Large intestine (tissue), 12 donors: ENCODE measurements at places on chromosomes 4 and X.

DNA sequence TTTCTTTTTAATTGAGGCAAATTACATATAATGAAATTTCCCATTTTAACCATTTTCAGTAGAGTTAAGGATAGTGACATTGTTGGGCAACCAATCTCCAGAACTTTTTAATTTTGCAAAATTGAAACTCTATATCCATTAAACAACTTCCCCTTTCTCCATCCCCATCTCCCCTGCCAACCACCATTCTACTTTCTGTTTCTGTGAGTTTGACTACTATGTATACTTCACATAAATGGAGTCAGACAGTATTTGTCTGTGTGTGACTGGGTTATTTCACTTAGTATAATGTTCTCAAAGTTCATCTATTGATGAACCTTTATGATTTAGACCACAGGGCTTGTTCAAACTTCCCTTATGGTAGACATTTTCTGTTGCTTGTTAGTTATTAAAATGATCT is 364.5 kb upstream of the MAD2L1 start:
- DNase-seq: no peak

DNA sequence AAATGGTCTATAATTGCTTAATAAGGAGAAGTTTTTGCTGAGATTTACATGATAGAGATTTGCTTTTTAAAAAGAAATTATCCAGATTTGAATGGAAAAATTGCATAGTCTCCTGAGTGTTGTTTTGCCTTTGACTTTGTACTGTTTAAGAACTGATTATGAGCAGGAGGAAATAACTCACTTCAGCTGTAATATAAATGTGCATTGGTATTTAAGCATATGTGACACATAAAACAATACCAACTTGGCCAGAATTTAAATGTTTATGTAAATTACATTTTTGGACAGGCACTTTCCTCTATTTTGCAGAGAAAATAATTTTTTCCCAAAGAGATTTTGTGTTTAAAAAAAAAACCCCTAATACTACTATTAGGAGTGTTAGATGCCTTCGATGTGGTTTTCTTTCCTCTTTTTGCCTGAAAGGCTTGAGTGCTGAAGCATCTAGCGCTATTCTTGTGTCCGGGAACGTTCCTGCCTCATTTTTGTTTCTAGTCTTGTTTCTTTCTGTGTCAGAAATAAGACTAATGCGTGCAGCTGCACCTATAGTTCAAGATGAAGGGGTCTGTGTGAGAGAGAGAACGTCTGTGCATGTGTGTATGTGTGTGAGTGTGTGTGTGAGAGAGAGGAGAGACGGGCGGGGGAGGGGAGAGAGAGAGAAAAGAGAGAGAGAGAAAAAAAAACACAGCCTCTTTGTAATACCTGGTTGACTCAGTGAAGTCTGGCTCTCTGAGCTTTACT is 60.8 kb downstream of the TBL1X start:
- no peak for DNase-seq

GRCh38 chr4:18082236-18082635 is 60.7 kb upstream of the LCORL start:
- no peak for DNase-seq

- DNase-seq: peak; percentile 9
Measured at GRCh38 chr4:144647095-144647561, 1.2 kb downstream of the HHIP start.

DNA sequence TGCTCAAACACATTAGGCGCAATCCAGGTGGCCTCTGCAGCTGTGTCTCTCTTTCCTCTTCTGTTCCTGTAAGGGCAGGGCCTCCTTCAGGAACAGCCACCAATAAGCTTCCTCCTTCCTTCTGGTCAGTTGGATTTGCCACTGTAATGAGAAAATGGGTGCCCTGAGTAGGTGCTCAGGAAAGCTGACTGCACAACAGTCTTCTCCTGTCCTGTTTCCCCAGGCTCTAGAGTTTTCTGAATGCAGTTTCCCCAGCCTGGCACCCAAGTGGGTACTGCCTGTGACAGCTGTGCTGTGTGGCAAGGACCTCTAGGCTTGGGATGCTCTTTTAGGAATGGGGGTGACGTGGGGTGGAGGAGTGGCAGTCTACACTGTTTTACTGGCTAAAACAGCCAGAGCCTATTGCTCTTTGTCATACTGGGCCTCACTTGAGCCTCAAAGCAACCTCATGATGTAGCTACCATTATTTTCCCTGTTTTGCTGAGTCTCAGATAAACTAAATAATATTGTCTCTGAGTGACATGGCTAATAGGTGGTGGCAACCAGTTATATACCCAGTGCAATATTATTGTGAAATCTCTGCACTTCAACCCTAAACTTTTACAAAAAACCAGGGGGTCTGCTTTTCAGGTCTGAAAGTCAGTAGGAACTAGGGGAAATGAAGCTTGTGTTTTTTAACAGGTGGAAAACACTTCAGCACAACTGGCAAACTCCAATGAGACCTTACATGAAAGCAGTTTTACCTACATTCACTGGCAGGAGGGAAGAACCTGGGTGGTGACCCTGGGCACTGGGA is 1.2 kb downstream of the CXCL2 start:
- DNase-seq: peak; percentile 49

DNA sequence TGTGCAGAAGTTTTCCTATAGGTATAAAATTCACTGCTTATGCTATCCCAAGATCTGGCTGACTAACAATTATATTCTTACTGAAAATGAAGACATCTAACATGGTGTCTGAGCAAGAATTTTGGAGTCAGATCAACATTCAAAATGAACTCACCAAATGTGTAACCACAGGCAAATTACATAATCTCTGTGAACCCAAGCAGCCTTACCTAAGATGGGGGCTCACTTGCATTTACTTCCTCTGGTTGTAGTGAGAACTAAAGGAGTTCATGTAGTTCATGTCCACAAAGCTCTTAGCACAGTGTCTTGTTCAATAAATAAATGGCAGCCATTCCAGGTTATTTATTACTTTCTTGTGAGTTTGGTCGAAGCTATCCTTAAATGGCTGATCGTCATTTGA is 163.9 kb upstream of the LCORL start:
- no peak for DNase-seq

GRCh38 chrX:137982472-137983172 is 416.7 kb downstream of the ZIC3 start:
- no peak for DNase-seq

GRCh38 chr4:149986917-149987316 is 91.3 kb upstream of the DCLK2 start:
- DNase-seq: no peak

DNA sequence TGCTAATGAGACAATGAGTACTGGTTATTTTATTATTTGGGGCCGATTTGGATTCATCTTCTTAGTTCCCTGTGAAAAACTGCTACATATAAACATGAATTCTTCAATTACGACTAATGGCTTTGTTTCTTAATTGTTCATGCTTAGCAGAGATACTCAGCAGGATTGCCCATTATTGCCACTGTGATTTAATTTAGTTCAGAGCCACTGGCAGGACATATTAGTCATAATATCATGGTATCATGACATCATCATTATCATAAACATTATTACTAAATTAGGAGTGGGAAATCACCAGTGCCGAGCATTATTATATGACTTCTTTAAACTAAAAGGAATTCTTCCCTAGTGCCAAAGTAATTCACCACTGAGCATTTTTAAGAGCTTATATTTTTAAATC is 201.4 kb downstream of the SPOCK3 start:
- peak; percentile 1 for DNase-seq

GRCh38 chr4:48489683-48490011 is 405 bp upstream of the ZAR1 start:
- DNase-seq: no peak

DNA sequence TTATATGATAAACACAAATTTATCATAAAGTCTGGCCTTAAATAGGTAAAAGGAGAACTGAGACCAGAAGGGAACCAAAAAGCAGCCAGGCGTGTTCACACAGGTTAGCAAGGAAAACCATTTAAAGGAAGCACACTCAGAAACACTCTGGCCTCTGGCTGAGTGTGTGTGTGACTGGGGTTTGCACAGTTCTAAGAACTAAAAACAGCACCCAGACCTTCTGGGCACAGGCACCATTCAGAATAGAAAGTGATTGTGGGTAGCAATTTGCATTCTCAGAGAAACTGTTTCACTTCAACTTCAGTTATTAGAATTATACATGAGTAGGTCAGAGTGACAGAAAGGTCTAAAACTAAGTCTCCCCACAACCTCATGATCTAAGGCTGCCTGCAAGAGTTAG is 10.0 kb downstream of the GPR82 start:
- no peak for DNase-seq
